T-helper 1 cell (primary cell): ENCODE measurements at places on chromosomes 6 and 20.

DNA sequence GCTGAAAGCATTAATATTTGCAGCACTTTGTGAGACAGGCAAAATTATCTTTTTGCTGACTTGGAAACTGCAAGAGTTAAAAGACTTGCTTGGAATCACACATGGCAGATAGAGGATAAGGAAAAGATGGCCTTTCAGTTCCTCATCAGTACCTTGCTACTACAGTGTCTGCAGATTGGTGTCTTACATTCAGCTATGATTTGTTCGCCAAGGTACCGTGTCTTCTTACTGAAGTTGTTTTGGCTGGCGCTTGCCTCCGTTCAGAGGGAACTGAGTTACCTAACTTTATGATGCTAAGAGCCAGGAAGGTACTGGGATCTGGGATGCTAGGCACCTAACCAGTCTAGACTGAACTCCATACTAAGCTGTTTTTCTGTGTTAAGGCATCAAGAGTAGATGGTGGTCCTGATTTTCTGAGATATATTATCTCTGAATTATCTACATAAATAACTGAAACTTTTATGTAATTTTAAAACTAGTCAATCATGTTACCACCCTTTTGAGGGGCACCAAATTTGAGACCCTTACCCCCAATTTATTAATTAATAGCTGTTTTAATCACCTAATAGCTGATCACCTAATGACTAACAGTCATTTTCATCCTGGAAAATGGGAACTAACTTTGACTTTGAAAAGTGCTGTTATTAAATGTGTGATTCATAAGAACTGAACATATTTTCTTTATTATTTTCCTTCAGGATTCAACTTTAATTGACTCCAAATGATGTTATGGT is 2.5 kb downstream of the WTAP start:
- DNase-seq = no peak

GRCh38 chr20:1803932-1804501 is 91.2 kb upstream of the SIRPA start:
- no peak for DNase-seq

- DNase-seq = no peak
These were observed 22.9 kb downstream of the IRF4 start for GRCh38 chr6:414447-414846.

DNA sequence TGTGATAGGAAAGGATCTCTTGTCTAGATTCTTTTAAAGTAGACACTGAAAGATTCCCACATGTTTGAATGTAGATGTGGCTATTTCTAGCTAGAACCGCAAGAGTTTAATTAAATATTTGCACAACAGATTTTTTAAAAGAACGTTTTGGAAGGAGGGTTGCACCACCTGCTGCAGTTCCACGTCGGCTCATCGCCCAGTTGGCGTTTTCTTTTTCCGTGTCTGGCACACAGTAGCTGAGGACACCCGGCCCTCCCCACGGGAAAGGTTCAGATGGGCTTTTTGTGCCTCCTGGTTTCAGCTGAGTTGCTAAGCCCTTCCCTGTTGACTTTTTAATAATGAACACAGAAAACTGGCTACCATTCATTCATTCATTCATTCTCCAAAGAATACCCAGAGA is 41.8 kb upstream of the DOK5 start:
- no peak for DNase-seq

DNA sequence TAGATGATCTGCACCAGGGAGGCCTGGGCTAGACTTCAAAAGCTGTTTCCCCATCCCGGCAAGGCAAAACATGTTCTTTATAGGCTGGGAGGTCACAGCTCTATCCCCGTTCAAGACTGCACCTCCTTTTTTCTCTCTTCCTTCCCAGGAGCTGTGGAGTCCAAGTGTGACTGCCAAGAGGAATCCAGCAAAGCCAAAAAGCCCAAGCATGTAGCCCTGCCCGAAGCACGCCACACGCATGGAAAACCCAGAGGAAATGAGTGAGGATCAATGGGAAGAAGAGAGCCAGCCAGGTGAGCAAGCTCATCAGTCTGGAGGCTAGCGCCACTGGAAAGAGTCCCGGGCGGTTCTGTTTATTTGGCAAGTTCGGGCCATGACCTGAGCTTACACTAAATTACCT is 240.4 kb downstream of the PRL start:
- DNase-seq = no peak

- no peak for DNase-seq
These were observed 211.2 kb downstream of the MAFB start for GRCh38 chr20:40477805-40478204.

DNA sequence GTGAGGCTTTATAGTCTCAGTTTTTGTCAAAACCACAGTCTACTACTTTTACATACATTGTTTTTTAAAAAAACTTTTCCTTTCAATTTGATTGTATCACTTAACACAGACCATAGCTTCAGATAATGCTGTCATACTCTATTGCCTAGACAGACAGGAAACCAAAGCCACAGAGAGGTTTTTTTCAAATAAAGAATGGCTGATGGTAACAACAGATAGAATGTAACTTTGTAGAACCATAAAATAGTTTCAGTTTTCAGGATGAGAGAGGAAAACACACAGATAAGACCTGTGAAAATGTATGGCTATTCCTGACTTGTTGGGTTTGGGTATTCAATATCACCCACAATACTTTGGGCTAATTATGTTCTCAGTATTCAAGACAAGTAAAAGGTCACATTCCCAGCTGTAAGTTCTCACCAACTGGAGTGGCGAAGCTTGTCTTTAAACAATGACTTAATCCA is 94.0 kb downstream of the ADGRG6 start:
- peak; percentile 56 for DNase-seq

GRCh38 chr6:72702421-72702820 is 80.6 kb downstream of the KCNQ5 start:
- no peak for DNase-seq

GRCh38 chr20:6074145-6074561 is 20.3 kb upstream of the LRRN4 start:
- DNase-seq = no peak

- no peak for DNase-seq
These were observed 5.8 kb upstream of the KCNG1 start for GRCh38 chr20:51028616-51029212.

DNA sequence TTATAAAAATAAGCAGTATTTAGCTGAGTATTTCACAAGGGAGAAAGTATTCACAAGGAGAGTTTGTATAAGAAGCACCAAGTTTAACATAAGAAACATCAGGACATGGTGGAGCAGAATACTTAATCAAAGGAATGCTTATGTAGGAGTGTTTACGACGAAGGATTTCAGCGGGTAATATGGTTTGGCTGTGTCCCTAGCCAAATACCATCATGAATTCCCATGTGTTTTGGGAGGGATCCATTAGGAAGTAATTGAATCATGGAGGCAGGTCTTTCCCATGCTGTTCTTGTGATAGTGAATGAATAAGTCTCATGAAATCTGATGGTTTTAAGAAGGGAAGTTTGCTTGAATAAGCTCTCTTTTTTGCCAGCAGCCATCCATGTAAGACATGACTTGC is 1099.1 kb upstream of the ADGRB3 start:
- no peak for DNase-seq

DNA sequence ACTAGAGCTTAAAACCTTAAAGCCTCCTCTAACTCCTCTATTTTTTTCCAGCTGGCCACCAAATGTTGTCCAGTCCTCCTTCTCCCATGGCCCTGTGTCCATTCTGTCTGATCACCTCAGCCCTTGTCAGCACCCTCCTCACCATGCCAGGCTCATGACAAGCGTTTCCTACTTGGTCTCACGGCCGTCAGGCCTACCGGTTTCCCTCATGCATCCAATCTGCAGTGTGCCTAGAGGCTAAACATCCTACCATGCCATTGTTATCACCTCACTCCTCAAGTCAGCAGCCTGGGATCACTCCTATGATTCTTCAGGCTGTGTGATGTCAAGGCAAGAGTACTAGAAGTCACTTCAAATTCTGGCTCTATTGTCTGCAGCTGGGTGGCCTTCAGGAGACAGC is 9.6 kb upstream of the TJAP1 start:
- DNase-seq = no peak

GRCh38 chr6:152050451-152051195 is 243.1 kb downstream of the ESR1 start:
- no peak for DNase-seq

GRCh38 chr20:21725892-21726291 is 20.4 kb downstream of the PAX1 start:
- no peak for DNase-seq

GRCh38 chr6:131910956-131911355 is 40.2 kb downstream of the CCN2 start:
- no peak for DNase-seq

- no peak for DNase-seq
These were observed 214.2 kb downstream of the SYNDIG1 start for GRCh38 chr20:24683676-24684075.

GRCh38 chr6:46863791-46864190 is 57.9 kb downstream of the ADGRF5 start:
- DNase-seq = no peak

DNA sequence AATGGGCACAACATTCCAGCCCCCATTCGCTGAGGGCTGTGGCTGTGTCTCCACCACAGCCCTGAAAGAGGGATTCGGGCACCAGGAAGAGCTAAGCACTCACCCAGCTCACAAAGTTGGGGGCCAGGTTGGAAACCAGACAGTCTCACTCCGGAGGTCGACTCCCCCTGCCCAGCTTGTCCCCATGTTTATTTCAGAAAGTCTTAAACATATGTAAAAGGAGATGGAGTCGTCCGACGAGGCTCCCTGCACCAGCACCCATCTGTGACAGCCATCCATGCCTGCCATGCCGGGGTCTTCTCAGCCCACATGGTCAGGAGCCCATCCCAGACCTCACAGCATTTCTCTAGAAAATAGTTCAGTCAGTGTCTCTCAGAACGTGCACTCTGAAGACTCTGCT is 63.6 kb upstream of the STX16 start:
- no peak for DNase-seq

- no peak for DNase-seq
These were observed 361.9 kb upstream of the JARID2 start for GRCh38 chr6:14883921-14884320.

DNA sequence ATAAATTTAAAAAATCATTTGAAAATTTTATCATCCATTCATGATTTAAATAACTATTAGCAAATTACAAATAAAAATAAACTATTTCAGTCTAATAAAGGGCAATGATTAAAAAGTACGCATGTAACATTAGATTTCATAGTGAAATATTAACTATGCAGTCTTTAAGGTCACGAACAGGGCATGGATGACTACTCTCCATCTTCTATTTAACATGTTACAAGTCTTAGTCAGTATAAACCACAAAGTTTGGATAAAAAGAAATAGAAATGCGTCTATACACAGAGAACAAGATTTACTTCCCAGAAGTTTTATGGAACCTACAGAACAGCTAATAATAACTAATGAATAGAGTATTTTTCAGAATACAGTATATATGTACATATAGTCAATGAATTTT is 1016.0 kb downstream of the EYS start:
- no peak for DNase-seq

DNA sequence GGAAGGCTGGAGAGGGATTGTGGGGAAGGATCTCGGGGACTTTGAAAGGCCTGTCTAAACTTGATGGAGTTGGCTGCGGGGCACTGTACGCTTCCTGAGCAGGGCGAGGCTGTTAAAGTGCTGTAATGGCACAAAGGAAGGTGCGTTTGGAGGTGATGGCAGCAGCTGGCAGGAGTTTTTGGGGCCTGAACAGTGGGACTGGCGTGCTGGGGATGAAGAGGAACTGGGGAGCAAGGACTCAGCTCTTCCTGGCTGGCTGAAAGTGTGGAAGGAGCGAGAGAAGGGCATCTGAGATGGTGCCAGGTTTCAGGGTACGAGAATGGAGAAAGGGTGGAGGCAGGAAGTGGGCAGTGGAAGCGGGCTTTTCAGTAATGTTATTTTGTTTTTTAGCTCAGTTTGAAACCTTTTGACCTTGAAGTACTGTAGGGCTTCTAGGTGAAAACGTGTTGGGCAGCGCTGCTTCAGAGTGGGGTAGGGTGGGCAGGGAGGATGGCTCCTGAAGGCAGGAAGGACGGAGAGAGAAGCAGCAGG is 8.0 kb downstream of the TMEM181 start:
- DNase-seq = no peak

DNA sequence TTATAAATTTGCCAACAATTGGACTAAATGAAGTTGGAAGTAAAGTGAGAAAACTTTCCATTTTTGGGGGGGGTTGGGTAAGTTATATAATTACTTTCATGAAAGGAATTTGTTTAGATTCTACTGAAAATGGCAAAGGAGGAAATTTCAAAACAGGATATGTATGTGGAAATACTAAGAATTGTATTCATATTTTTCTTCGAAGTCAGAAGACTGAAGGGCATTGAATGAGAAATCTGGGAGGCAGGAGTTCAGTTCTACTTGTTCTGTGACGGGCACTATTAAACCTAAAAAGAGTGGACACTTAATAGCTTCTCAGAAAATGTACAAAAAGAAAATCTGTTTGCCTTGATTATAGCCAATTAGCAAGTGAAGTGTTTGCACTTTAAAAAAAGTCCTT is 114.7 kb downstream of the PRIM2 start:
- no peak for DNase-seq

- DNase-seq = no peak
These were observed 1.4 kb upstream of the PRDM13 start for GRCh38 chr6:99605074-99605734.

DNA sequence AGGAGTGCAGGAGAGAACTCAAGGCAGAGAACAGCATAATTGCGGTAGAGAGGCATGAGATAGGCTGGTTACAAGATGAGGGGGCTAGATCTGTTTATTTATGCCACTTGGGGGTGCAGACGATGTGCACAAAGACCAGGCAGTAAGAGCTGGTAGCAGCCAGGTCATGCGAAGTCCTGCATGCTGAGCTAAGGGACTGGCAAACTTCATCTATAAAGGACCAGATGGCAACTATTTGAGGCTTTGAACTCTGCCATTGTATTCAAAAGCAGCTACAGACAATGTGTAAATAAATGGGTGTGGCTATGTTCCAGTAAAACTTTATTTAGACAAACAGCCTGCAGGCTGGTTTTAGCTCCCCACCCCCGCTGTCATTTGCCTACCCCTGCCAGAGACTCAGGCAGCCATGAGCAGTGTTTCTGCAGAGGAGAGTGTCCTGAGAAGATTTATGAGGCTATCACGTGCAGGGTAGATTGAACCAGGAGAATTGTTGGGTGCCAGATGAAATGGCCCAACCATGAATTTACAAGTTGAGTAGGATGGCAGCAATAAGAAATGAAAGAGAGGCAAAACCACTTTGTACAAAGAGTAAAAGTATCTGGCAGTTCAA is 253.4 kb upstream of the MOCS1 start:
- no peak for DNase-seq

DNA sequence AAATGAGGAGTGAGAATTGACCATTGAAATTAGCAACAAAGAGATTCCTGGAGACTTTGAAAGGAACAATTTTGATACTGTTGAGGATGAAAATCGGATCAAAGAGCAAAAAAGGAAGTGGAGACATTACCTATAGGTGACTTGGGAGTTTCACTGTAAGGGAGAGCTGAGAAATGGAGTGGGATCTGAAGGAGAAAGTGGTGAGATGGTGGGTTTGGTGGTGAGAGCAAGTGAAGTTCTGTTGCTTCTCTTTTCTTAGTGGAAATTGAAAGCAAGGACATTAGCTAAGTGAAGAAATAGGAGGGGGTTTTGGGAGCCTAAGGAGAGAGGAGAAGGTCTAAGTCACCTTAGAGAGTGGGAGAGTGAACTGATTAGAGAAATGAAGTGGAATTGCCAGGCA is 4.2 kb downstream of the ERGIC3 start:
- DNase-seq = no peak

GRCh38 chr6:170136541-170137175 is 154.2 kb downstream of the DLL1 start:
- no peak for DNase-seq

- DNase-seq = no peak
These were observed 75.2 kb downstream of the YTHDF1 start for GRCh38 chr20:63140514-63141433.

GRCh38 chr6:87808005-87808757 is 106.1 kb upstream of the AKIRIN2 start:
- DNase-seq = no peak
